ENCODE measurements at places on chromosomes 13 and 19. TPM values are rescaled to one million over a fixed set of nuclear protein-coding genes. Genes with fewer than 3 reads are reported as not detected.
A peak's percentile ranks its signal among the peaks of the same experiment; 100 is the strongest.

DNA sequence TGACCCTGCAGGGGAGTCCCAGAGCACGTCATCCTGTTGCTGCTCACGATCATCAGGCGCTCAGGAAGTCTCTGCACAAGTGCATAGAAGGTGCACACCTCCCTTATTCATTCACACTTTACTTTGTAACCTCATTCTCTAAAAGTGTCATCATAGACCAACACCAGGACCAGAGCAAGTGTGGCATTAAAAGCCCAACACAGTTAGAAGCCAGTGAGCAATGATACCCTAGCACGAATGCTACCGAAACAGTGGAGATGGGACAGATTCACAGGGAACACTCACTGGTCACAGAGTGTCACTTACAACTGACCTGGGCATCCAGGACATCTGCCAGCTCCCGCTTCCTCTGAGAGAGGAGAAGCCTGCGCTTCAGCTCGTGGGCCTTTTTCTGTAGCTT lies 17.0 kb downstream of the HAUS8 start:
- no peak for DNase-seq

DNA sequence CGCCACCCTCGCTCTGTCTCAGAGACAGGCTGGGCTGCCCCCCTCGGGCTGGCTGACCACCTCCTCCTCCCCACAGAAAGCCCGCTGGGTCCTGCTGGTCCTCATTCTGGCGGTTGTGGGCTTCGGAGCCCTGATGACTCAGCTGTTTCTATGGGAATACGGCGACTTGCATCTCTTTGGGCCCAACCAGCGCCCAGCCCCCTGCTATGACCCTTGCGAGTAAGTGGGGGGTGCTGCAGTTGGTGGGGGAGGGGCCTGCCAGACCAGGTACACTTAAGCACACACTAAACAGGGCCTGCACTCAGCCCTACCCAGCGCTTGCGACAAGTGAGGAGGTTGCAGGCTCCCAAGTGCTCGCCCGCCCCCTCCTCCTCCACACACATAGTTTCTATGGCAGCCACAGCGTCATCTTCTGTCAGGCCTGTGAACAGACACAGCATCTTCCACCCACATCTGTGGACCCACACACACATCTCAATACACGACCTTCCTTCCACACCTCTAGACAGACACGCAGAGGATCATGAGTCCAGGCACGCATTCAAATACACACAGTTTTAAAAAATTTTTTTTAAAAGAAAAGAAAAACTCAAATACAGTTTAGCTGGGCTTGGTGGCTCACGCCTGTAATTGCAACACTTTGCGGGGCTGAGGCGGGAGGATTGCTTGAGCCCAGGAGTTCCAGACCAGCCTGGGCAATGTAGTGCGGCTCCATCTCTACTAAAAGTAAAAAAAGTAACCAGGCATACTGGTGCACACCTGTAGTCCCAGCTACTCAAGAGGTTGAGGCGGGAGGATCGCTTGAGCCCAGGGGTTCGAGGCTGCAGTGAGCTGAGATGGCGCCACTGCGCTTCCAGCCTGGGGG lies 18.4 kb downstream of the PLD3 start:
- DNase-seq, result no peak

The CBARP gene
- 0.44 TPM for total RNA-seq

DNA sequence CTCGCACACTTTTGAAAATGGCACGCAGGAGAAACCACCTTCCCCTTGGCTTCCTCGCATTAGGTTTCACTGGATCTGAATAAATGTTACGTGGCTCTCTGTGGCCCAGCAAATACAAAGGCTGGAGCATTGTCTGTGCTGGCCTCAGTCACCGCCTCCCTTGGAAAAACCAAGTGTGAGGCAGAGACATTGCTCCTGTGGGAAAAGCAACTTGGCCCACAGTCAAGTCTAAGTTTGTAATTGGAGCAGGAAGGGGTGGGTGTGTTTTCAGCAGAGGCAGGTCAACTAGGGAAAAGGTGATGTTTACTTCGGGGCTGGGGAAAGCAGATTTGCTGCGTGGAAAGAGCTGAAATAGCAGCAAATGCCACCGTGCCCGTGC lies 101.6 kb downstream of the IRS2 start:
- DNase-seq, result peak; percentile 92

GRCh38 chr13:80334597-80335260 lies 6.2 kb downstream of the SPRY2 start:
- no peak for DNase-seq

The KCNC3 gene
- total RNA-seq, result 2.5 TPM

GRCh38 chr13:62207388-62207787 lies 791.7 kb upstream of the PCDH20 start:
- no peak for DNase-seq

DNA sequence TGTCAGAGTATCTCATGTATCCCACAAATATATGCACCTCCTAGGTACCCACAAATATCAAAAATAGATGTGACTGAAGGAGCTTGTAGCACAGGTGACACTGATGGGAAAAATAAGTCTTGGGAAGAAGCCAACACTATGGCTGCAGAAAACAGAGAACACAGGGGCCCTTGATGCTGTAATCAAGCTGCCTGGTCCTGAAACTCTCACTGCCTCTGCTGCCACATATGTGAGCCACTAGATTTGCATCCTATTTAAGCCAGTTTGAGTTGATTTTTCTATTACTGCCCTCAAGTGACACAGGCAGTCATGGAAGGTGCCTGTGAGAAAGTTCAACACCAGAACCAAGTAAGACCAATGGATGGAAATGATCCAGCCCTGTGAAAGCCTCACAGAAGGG lies 720.8 kb downstream of the UQCRFS1 start:
- DNase-seq, result no peak

DNA sequence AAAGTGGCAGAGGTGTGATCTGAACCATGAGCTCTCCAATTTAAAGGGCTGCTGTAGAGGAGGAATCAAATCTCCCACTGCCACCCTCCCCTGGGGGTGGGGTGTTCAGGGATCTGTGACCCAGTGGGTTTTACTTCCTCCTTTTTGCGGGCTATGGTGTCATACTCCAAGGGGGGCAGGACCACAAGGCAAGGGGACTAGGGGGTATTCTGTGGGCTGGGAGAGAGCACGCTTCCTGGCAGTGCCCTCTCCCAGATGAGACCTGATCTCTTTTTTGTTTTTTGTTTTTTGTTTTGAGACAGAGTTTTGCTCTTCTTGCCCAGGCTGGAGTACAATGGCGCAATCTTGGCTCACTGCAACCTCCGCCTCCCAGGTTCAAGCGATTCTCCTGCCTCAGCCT lies 10.3 kb downstream of the PLD3 start:
- DNase-seq, result no peak

- DNase-seq, result no peak
Observed at GRCh38 chr13:45925151-45925550, 73.6 kb upstream of the SIAH3 start.

GRCh38 chr13:32503727-32504126 lies 34.9 kb downstream of the N4BP2L2 start:
- no peak for DNase-seq

GRCh38 chr13:111370570-111371535 lies 50.4 kb downstream of the TEX29 start:
- DNase-seq, result no peak

- DNase-seq, result no peak
Observed at GRCh38 chr13:77213644-77214043, 113.2 kb downstream of the MYCBP2 start.

GRCh38 chr13:79522583-79522982 lies 41.6 kb downstream of the NDFIP2 start:
- no peak for DNase-seq

The GPR18 gene
- total RNA-seq, result not detected

GRCh38 chr13:94656766-94657165 lies 55.1 kb downstream of the GPR180 start:
- DNase-seq, result no peak

- DNase-seq, result peak; percentile 81
Observed at GRCh38 chr19:1220976-1221903, 15.7 kb downstream of the STK11 start.

DNA sequence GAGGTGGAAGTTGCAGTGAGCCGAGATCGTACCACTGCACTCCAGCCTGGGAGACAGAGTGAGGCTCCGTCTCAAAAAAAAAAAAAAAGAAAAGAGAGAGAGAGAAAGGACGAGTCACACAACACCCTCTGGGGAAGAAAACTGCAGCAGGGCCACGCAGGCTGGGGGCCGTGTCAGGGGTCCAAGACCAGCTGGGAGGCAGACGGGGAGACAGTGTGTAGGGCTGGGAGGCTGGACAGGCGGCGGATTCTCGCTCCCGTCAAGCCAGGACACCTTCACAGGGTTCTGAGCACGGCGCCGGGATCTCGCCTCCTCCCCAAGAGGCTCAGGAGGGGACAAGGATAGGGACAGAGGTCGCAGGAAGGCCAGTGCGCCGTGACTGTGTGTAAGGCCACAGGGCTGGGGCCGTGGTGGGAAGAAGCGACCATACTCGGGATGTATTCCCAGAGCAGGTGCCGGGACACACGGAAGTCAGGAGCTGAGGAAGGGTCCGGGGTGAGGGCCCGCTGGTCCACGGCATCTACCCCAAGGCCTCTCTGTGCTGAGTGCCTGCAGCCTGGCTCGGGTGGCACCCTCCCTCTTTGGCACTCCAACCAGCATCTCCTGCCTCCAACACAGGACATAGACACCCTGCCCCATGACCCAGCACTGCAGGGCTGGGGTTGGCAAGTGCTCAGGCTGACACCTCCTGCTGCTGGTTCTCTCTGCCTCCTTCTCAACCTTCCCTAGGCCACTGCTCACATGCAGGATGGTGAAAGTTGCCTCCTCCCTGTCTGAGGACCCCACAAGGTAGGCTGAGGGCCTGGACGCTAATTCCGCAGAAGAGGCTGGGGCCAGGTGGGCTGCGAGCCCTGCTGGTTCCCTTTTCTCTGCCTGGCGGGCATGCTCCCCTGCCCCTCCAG lies 21.2 kb downstream of the ZNF787 start:
- no peak for DNase-seq

DNA sequence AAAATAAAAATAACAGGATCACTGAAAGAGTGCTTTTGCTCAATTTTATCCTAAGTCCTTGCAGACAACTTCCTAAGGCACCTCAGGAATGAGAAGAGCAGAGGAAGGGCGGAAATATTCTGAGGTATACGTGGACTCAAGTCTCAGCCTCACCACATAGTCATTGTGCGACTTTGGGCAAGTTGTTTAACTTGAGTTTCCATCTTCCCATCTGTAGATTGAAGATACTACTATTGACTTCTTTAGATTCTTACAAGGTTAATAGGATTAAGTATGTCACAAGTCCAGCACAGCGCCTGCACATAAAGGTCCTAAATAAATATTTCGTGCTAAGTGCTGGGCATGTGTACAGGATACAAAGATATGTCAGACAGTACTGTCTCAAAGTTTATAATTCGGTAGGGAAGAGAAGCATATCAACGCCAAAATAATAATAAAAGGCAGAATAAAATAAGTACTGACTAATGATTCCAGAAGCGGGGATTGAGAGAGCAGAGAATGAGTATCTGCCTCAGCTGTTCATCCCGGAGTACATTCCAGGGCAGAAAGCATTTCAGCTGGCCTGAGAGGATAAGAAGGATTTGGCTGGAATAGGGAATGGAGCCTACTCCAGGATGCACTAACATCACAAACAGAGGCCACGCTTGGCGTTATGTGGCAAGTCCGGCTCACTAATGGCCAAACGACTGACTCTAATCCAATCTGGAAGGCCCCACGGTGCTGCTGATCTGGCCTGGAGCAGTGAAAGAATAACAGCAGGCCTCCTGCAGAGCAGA lies 139.7 kb downstream of the FLT1 start:
- no peak for DNase-seq

DNA sequence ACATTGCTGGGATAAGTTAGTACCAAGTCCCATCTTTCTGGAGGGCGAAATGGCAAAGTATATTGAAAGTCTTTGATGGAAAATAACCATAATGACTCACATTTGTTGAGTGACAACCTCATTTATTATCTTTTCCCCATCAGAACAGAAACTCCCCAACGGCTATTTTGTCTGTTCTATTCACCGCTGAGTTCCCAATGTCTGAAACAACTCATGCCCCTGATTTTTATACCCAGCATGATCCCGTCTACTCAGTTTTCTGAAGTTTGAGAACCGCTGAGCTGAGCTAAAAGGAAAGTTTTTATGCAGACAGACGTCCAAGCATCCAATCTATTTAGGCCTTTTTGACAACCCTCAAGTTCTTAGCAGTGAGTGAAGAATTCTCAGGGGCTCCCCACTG lies 7.8 kb upstream of the TINCR start:
- DNase-seq, result no peak

DNA sequence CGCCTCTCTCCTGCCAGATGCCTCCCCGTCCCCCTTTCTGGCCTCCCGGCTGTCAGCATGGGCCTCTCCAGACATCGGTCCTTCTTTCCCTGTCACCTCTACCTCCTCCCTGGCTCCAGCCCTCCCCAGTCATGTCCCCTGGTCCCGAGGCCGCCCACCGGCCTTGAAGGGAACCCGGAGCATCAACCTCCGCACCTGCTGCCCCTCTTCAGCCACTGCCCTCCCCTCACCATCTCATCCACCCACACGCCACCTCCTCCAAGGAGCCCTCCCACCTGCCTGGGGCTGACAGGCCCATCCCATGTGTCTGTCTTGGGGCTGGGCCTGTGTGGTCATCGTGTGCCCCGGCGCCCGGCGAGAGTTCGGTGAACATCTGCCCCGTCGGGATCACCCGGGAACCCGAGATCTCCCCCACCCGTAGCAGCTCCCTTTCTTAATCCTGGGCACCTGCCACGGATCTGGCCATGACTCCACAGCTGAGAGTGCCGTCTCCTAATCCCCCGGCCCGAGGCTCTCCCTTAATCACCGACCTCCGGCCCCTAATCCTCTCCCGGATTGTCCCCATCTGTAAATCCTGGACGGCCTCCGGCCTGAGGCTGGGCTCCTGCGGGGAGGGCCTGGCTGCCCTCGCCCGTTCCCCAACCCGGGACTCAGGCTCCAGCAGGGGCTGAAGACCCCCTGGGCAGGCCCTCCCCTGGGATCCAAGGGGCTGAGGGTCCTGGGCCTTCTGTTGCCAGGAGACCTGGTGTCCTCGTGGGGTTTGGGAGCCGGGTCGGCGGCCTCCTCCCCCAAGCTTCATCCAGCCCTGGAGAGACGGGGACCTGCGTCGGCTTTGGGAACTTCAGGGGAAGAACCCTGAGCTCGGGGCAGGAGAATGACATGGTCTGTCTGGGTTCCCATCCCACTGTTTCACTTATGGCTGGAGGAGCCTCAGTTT lies 5.9 kb downstream of the HCN2 start:
- no peak for DNase-seq

The SSC5D gene
- 0.35 TPM for total RNA-seq

GRCh38 chr13:35157143-35157755 lies 215.2 kb downstream of the NBEA start:
- no peak for DNase-seq

GRCh38 chr13:79194727-79195126 lies 211.3 kb downstream of the RBM26 start:
- no peak for DNase-seq

GRCh38 chr13:54185101-54185500 lies 1156.5 kb downstream of the OLFM4 start:
- DNase-seq, result no peak

GRCh38 chr13:99251921-99252320 lies 6.3 kb downstream of the GPR18 start:
- DNase-seq, result no peak

The PPM1N gene
- total RNA-seq, result 2.0 TPM

GRCh38 chr13:110216398-110217041 lies 90.4 kb downstream of the COL4A1 start:
- DNase-seq, result no peak

Measured in right lobe of liver (tissue), 6 donors.